ENCODE measurements at places on chromosomes 5 and 9.

DNA sequence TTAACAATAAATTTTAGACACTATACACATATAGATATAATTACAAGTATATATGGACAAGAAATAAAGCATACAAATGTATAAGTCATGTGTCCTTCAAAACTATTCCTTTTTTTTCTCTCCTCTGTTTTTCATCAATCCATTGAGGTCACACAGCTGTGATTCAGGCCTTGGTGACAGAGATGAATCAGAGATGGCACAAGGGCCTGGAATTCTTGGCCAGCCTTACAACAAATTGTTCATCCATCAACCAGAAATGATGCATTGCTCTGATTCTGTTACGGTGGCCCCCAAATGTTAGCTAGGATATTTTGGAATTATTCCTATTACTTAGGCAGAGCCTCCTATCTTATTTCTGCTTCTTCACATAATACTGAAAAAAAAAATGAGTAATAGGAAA is 108.7 kb upstream of the MPDZ start:
- no peak for DNase-seq

DNA sequence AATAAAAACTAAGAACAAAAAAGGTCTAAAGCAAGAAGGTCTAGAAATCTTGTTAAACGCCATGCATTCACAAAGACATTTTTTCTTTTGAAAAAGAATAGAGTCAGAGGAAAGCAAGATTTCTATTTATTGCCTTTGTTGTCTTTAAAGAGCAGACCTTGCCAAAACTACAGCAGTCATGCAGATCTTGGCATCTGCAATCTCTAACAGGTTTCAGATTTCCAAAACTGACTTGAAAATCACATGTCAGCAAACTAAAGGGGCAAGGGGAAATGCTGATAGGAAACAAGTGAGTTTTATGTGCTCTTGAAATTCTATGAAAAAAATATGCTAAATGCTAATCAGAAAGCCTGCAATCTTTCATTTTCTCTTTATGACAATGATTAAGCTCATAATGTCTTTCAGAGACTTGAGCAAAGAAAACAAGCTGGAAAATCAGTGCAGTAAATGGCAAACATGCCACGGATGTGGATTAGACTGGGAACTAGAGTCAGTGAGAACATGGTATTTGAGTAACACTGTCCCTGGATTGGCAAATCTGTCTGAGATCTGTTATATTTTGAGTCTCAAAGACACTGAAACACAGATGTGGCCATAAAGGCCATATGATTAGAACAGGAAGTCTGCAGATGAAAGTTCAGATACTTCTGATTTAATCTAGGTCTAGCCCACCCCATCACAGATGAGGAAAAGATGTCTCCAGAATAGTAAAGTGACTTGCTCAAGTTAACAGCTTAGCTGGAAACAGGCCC is 361.4 kb upstream of the RPS23 start:
- no peak for DNase-seq

DNA sequence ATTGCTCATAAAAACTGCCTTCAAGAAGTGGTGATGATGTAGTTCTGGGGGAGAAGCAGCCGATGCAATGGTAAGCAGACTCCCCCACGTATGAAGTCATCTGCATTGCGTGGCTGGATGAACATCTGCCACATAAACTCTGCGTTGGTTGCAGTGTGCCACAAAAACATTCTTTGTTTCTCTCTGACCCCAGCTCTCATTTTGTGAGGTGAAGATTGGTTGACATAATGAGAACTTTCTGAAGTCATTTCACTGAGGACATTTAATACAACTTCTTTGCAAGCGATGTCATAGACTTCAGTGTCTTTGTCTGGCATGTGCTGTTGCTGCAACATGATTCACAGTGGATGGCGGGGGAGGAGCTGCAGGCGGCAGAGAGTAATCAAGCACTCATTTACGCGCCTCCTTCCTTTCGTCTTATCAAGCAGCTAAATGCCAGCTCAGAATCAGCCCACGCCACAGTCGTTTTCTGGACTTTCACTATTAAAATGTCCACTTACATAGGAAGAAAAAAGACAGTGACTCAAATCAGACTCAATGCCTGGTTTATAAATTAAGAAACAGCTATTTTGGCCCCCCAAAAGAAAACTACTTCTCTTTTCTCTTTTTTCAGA is 91.5 kb upstream of the NFIL3 start:
- DNase-seq = no peak

- no peak for DNase-seq
These were observed 94.4 kb downstream of the GAPVD1 start for GRCh38 chr9:125356032-125356431.

DNA sequence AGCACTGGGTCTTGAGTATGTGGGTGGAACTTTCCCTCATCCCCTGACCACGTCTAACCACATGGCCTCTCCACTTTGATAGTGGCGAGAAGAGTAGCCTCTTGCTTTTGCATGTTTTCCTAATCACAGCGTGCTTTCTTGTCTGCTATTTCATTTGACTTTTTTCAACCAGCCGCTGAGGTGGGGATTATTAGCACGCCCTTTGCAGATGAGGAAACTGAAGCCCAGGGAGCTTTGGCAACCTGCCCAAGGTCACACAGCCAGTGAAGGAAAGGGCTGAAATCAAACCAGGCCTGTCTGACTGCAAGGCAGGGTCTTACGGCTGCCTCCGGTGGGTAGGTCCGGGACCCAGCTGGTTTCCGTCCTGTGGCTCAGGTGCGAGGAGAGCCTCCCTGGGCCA is 106.5 kb upstream of the MSX2 start:
- DNase-seq = no peak

DNA sequence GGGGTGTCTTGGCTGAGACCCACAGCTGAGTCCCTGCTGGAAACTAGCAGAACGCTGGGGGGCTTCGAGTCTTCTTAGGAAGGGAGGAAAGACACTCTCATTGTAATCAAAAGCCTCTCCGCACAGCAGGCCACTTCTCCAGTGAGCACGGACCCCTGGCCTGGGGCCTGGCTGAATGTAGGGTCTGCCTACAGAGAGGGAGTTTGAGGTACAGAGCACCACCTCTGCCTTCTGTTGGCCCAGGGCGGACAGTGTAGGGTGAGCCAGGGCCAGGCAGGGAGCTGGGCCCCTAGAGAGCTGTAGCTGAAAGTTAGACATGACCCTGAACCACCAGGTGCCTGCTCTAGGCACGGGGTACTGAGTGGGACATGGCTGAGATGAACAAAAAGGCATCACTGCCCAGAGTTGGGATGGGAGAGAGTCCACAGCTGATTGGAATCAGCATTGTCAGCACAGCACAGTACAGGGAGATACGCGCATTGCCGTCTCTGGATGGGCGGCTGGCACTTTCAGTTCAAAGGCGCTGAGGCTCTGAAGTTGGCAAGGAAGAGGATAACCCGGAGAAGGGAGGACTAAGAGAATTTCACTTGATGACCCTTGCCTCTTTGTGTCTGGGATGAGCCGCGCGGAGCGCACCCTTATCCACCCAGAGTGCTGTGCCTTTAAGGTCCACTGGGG is 363 bp upstream of the SLC25A48 start:
- no peak for DNase-seq

- no peak for DNase-seq
These were observed 403.6 kb upstream of the IRX2 start for GRCh38 chr5:3155046-3155445.

GRCh38 chr9:136621734-136622093 is 41.0 kb upstream of the EGFL7 start:
- DNase-seq = no peak

DNA sequence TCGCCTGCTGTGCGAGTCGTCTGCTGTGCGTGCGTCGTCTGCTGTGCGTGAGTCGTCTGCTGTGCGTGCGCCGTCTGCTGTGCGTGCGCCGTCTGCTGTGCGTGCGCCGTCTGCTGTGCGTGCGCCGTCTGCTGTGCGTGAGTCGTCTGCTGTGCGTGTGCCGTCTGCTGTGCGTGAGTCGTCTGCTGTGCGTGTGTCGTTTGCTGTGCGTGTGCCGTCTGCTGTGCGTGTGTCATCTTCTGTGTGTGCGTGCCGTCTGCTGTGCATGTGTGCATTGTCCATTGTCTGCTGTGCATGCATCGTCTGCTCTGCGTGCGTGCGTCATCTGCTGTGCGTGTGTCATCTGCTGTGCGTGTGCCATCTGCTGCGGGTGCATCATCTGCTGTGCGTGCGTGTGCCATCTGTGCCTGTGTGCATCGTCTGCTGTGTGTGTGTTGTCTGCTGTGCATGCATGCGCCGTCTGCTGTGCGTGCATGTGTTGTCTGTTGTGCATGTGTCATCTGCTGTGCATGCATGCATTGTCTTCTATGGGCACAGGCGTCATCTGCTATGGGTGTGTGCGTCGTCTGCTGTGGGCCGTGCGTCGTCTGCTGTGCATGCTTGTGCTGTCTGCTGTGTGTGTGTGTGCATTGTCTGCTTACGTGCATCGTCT is 68.6 kb upstream of the IRX4 start:
- DNase-seq = no peak

GRCh38 chr9:112103405-112103804 is 71.7 kb downstream of the SUSD1 start:
- no peak for DNase-seq

DNA sequence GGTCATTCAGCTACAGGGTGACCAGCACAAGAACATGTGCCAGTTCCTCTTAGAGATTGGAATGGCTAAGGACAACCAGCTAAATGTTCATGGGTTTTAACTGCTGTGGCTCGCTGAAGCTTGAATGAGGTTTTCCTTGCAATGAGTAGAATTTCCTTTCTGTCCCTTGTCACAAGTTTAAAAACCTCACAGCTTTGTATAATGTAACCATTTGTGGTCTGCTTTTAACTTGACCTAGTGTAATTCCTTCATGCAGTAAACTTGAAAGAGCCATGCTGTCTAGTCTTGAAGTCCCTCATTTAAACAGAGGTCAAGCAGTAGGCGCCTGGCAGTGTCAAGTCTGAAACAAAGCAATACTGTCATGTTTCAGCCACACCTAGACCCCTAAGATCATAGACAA is 181.3 kb upstream of the DMRT1 start:
- DNase-seq = no peak

- DNase-seq = no peak
These were observed 202.9 kb upstream of the MSX2 start for GRCh38 chr5:174521449-174521848.

GRCh38 chr5:50658246-50658645 is 8.2 kb upstream of the PARP8 start:
- no peak for DNase-seq

GRCh38 chr9:94728719-94729118 is 2.2 kb downstream of the AOPEP start:
- DNase-seq = no peak

GRCh38 chr5:10409504-10409903 is 32.2 kb upstream of the ROPN1L start:
- DNase-seq = no peak

GRCh38 chr5:142929587-142929986 is 159.4 kb downstream of the ARHGAP26 start:
- DNase-seq = no peak

DNA sequence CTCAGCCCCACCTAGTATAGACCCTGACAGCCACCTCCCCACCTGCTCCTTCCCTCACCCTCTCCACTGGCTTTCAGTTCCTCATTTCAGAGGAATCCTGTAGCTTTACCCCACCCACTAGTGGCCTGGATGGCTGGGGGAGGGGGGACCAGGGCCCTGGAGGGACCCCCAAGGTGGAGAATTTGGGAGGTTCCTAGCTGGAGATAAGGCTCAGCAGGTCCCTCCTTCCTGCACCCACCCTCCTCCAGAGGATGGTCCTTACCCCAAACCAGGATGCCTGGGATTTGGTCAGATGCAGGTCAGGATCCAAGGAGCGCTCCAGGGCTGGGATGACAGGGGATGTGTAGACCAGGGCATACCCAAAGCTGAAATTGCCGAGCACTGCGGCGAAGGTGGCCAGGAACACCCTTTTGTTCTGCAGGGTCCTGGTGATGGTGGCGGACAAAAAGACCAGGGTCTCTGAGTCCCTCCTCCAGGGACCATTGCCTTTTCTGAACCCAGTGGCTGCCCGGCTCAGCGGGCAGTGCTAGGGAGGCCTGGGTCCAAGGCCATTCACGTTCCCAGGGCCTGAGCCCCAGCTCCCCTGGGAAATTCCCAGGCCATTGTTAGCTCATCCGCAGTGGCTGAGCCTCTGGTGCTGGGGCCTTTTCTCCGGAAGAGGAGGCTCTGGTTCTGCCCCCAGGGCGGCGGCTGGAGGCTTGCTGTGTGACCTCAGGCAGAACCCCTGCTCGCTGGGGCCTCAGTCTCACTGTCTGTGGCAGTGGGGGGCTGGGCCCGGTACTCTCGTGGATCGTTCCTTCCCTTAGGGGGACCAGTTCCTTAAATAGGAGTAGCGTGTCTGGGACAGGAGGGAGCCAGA is 678 bp downstream of the SLC2A6 start:
- no peak for DNase-seq

DNA sequence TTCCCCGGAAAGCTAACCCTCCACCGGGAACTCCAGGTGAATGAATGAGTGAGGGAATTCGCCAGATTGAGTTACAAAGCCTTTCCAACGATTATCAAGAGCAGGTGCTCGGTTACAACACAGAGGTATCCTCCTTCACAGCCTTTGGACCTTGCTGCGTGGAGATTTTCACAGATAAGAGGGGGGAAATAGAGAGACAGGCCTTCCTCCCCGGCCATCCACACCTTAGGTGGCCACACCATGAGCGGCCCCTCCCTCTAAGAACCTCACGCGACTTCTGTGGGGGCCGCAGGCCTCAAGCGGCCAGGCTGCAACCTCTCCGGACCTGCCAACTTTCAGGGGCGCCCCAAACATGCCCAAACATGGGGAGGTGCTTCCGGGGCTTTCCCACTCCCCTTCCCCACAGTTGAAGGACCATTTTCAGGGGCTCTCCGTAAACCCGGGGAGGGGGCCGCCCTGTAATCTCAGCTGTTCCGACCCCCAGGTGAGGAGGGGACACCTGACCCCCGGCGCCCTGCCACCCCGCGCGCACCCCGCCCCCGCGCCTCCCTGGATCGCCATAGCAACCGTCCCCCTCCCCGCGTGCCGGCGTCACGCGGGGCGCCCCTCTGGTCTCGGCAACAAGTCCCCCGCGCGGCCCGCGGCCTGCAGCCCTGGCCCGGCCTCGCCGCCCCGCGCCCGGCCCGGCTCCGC is 603 bp downstream of the DENND1A start:
- no peak for DNase-seq

GRCh38 chr9:112771359-112772214 is 21.0 kb downstream of the SNX30 start:
- DNase-seq = no peak
